Sigmoid colon (tissue), 7 donors: ENCODE measurements at places on chromosomes 2 and 18. TPM values are rescaled to one million over a fixed set of nuclear protein-coding genes. Genes with fewer than 3 reads are reported as not detected.

DNA sequence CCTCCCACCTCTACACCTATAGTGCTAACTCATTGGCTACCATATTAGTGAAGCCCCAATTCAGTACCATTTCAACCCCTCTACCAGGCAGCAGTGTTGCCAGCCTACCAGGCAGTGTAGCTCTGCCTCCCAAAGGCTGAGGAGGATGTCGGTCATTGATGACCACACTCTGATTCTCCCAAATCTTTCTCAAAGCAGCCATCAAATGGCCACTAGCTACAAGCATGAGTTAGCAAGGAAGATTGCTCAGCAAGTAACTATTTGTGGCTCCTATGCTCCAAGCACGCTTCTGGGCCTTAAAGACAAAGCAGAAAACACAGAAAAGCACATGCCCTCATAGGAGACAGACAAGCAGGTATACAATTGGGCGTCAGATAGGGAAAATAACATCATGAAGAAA lies 42.7 kb upstream of the AFF3 start:
- H3K27ac ChIP-seq = no peak overlapping the region
- H3K4me1 ChIP-seq = no peaks in the 10 kb centered on the region
- H3K36me3 ChIP-seq = no peaks in the 10 kb centered on the region
- no peaks in the 10 kb centered on the region for H3K27me3 ChIP-seq
- H3K4me3 ChIP-seq = no peak overlapping the region

DNA sequence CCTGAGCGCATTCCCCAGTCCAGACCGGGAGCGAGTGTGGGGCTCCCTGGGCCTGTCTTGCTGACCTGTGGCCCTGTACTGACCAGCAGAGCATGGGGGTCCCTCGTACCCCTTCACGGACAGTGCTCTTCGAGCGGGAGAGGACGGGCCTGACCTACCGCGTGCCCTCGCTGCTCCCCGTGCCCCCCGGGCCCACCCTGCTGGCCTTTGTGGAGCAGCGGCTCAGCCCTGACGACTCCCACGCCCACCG lies 5.3 kb downstream of the NEU4 start:
- DNase-seq = no peak
- no peak overlapping the region for H3K27ac ChIP-seq
- no peaks in the 10 kb centered on the region for H3K4me1 ChIP-seq
- no peak overlapping the region for H3K4me3 ChIP-seq

GRCh38 chr2:175677880-175678279 lies 324.2 kb downstream of the LNPK start:
- no peaks in the 10 kb centered on the region for H3K36me3 ChIP-seq
- H3K27me3 ChIP-seq = no peaks in the 10 kb centered on the region
- no peak for DNase-seq
- no peak overlapping the region for H3K4me3 ChIP-seq

GRCh38 chr18:42418121-42418520 lies 463.1 kb downstream of the PIK3C3 start:
- H3K27ac ChIP-seq = no peak overlapping the region
- DNase-seq = no peak
- peaks cover 21% of the 10 kb centered on the region for H3K4me1 ChIP-seq
- no peak overlapping the region for H3K4me3 ChIP-seq

DNA sequence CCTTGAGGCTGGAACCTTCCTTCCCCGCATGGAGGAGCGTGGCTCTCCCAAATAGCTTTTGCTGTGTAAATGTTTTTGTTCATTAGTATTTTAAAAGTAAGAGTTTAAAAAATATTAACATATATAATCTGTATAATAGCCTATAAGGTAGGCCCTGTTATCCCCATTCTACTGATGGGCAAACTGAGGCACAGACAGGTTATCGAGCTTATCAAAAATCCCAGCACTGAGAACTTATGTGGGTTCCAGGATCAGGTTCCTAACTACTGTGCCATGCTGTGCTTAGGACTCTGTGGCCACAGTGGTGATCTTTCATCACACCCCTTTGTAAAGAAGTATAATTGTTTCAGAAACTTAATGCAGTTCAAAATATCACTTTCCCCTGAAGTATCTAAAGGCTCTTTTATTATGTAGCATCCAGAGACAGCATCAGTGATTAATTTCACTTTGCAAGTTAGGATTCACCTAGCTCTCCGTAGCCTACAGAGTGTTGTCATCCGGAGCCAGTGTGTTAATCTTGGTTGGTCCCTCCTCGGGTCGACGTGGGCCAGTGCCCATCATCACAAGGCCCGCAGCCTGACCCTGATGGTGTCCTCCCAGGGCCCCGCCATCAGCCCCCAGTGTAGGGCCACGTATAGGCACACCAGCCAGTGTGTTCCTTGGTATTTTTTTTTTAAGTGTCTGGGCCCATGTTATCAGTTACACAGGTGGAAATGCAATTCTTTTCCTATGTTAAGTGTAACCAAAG lies 28.7 kb downstream of the CABLES1 start:
- H3K36me3 ChIP-seq = no peaks in the 10 kb centered on the region
- peak; percentile 56 for DNase-seq
- no peaks in the 10 kb centered on the region for H3K4me1 ChIP-seq
- H3K27me3 ChIP-seq = no peaks in the 10 kb centered on the region
- H3K27ac ChIP-seq = no peak overlapping the region
- no peak overlapping the region for H3K4me3 ChIP-seq

DNA sequence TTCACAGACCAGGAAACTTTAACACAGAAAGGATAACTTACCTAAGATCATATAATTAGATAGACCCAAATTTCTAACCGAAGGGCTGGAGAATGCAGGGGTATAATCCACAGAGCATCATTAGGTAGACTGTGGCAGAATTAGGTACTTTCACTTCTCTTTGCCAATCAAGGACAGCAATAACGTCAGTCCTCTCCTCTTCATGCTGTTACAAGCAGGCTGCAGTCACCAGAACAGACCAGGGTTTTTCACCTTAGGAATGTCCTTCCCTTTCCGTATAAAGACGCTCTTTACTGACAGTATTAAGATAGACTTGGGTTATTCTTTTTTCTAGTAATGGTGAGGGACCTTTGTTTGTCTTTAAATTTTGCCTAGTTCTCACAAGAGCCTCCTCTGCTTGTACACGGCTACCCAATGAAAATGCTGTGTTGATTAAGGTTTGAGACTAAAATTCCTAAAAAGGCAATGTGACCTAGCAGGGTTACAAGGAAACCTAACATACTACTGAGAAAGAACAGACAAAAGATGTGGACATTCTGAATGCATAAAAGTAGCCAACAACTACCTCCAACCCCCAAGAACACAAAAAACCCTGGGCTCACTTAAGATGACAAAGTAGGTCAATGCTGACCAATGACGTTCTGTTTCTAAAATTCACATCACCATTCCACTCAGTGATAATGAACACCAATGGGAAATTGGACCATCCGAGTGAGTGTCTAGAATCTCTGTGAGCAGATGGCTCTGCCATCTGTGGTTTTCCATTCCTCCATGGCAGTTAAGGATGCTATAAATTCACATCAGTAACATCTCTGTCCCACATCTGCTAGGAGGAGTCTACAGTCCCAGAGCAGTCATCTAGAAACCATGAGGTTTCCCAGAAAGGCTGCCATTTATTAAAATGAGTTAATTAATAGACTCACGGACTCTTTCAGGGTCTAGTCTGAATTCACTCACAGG lies 2.1 kb downstream of the PDIA6 start:
- H3K4me1 ChIP-seq = peaks cover 29% of the 10 kb centered on the region
- peak; percentile 11 for DNase-seq
- no peaks in the 10 kb centered on the region for H3K36me3 ChIP-seq
- H3K27me3 ChIP-seq = no peaks in the 10 kb centered on the region

DNA sequence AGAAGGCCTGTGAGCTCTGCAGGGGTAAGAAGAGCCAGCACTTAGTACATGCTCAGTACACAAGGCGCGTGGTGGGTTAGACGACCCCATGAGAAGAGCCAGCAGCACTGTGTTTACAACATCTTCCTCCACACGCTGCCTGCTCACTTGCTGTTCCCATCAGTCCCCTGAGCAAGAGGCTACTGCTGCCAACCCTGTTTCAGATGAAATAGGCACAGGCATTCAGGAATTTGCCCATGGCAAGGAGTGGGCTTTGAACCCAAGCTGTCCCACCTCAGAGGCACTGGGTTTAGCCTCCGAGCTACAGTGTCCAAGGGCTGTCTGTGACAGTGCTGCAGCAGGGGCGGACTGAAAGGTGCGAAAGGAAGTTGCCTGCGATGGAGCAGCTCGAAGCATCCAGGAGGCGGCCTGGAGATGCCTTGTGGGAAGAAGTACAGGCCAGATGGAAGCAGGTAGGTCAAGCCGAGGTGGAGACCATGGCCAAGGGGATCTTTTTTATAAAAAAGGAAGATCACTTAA lies 121.5 kb upstream of the PXDN start:
- peaks cover 55% of the 10 kb centered on the region for H3K27me3 ChIP-seq
- no peak for DNase-seq
- no peaks in the 10 kb centered on the region for H3K36me3 ChIP-seq
- no peak overlapping the region for H3K4me3 ChIP-seq
- no peaks in the 10 kb centered on the region for H3K4me1 ChIP-seq

ARHGEF33 gene
- total RNA-seq = 1.6 TPM

TNFAIP6 gene
- 4.1 TPM for total RNA-seq

MAP2 gene
- 14.1 TPM for total RNA-seq
